ENCODE measurements at places on chromosomes 6 and 20.
A peak's percentile ranks its signal among the peaks of the same experiment; 100 is the strongest.

DNA sequence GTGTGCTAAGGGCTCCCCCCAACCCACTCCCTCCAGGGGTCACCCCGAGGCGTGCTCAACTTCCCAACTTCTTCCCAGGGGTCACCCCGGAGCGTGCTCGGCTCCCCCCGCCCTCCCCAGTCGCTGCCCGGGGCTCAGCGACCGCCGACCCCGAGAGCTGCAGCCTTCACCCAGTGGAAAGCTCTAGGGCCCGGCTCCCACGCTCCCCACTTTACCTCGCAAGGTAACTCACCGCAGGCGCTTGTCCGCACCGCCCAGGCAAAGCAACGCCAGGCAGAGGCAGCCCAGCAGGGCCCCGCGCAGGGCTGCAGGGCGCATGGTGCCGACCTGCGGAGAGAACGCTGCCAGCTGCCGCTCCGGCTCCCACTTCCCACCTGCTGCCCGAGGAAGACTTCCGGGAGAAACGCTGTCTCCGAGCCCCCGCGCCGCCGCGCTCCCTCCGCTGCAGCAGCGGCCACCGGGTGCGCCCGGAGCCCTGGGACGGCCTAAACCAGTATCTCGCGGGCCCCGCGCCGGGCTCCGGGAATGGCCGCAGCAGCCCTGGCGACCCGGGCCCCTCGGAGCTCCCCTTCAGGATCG lies 396 bp downstream of the RNASET2 start:
- no peak for DNase-seq

GRCh38 chr6:108940741-108941140 lies 92.5 kb downstream of the ARMC2 start:
- DNase-seq: no peak

DNA sequence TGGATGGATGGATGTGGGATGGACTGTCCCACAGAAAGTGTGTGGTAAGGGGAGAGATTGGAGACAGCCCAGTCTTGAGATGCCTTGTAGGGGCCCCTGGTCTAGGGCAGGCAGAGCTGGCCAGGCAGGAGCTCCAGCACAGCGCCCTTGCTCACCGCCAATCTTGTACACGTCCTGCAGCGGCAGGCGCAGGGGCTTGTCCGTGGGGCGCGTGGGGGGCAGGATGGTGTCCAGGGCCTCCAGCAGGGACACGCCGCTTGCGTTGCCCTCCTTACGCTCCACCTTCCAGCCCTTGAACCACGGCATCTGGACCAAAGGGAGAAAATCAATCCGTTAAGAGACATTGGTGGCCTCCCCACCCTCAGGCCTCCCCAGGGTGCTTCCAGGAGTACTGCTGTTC lies 5.9 kb downstream of the EEF1A2 start:
- no peak for DNase-seq

GRCh38 chr6:57305761-57306160 lies 11.7 kb upstream of the PRIM2 start:
- DNase-seq: no peak

DNA sequence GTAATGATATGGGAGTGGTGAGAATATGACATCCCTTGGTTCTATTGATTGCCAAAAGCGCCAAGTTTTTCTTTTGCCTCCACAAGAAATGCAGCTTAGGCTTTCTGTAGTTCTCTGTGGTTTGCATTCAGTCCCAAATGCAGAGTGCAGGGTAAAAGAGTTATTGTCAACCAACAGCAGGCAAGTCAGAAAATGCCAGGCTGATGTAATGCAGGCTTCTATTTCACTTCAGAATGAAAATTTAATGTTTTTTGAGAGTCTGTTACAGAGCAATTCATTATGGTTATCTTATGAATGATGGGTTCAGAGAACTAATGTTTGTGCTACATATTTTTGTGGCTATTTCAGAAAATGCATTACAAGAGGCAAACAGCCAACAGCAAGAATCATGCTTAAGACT lies 293.5 kb downstream of the CENPW start:
- DNase-seq: no peak

GRCh38 chr6:71387179-71387578 lies 98.6 kb downstream of the OGFRL1 start:
- DNase-seq: no peak

- DNase-seq: no peak
Measured at GRCh38 chr20:36259177-36260061, 23.1 kb downstream of the AAR2 start.

DNA sequence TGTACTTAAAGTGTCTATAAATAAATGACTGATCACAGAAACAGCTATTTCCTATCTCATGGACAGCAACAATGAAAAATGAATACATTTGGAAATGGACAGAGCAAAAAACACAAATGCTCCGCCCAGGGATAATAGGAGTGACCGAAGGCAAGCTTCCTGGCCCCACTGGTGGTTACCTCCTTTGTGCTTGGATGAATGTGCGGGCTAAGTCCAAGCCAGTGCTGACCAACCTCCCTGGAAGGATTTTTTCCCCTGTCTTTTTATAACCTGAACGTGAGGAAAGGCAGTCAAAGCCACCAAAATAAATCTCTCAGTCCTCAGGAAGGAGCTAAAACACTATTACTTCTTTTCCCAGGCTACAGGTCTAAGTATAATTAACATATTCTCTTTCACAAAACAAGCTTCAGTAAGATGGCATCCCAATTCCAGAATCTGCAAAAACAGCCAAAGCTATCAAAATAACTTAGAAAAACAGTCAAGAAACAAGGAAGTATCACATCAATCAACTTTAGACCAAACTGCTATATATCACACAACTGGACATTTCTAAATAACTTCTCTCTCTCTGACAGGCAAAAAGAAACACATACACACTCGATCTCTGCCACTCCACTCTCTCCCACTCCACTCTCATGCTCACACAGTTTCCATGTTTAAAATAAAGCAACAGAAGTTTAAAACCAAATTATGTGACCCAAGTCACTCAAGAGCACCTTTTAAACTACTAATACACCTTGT lies 10.0 kb downstream of the KIF16B start:
- DNase-seq: no peak

- DNase-seq: peak; percentile 74
Measured at GRCh38 chr6:30490026-30490876, 942 bp downstream of the HLA-E start.

DNA sequence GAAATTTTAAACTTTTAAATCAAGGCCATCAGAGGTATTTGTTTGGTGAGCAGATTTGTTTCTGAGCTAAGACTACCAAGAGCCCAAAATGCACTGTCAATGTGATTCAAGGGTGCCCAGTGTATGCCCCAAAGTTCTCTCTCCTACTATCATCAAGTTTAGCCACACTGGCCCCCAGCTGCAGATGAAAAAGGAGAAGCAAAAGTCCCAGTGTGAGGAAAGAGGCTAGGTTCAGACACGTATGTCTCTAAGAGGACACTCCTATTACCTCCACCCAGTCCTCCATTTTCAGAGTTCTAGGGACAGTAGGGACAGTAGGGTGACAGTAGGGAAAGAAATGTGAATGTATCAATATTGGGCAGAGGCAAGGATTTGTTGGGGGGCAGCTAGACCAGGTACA lies 230.8 kb downstream of the CD83 start:
- DNase-seq: no peak

- no peak for DNase-seq
Measured at GRCh38 chr20:47380481-47380880, 24.0 kb upstream of the ZMYND8 start.

Data from activated CD8-positive, alpha-beta memory T cell treated with anti-CD3 and anti-CD28 coated beads for 4 hours (primary cell).